ENCODE measurements at places on chromosomes 2 and 18. TPM values are rescaled to one million over a fixed set of nuclear protein-coding genes. Genes with fewer than 3 reads are reported as not detected.

Gene MROH2A
- total RNA-seq = not detected

Gene ABCG5
- not detected for total RNA-seq

Gene MYOM1
- 0.38 TPM for total RNA-seq

Gene FOXI3
- not detected for total RNA-seq

Gene SLC4A5
- under 0.01 TPM for total RNA-seq

Gene STPG4
- under 0.01 TPM for total RNA-seq

Gene PRKAG3
- total RNA-seq = under 0.01 TPM

Gene PROC
- total RNA-seq = under 0.01 TPM

Gene OSBPL6
- 0.96 TPM for total RNA-seq

Gene FN1
- total RNA-seq = 5,379 TPM

Gene ZAP70
- total RNA-seq = not detected

Gene SRD5A2
- total RNA-seq = not detected

Gene VIT
- total RNA-seq = 0.85 TPM

Gene RUFY4
- not detected for total RNA-seq

Data from regular cardiac myocyte (primary cell).